ENCODE measurements at places on chromosomes 6 and 20. TPM values are rescaled to one million over a fixed set of nuclear protein-coding genes. Genes with fewer than 3 reads are reported as not detected.

WFDC12 gene
- total RNA-seq, result not detected

TCF21 gene
- total RNA-seq, result not detected

LPA gene
- not detected for total RNA-seq

TPD52L2 gene
- total RNA-seq, result 146 TPM

CLIC5 gene
- not detected for total RNA-seq

GJE1 gene
- total RNA-seq, result not detected

SLC22A2 gene
- total RNA-seq, result not detected

LIME1 gene
- total RNA-seq, result 7.3 TPM

TNFRSF6B gene
- total RNA-seq, result 619 TPM

ACOT13 gene
- total RNA-seq, result 14.5 TPM

PTCRA gene
- total RNA-seq, result not detected

SLC44A4 gene
- not detected for total RNA-seq

DTD1 gene
- 123 TPM for total RNA-seq

HLA-DOA gene
- 0.11 TPM for total RNA-seq

DUSP15 gene
- total RNA-seq, result not detected

STX11 gene
- 0.15 TPM for total RNA-seq

IL20RA gene
- total RNA-seq, result 2.0 TPM

EPHA7 gene
- total RNA-seq, result not detected

DDR1 gene
- 283 TPM for total RNA-seq

BTBD3 gene
- 11.5 TPM for total RNA-seq

NANP gene
- total RNA-seq, result 7.7 TPM

C6orf15 gene
- total RNA-seq, result 0.16 TPM

PLCB4 gene
- total RNA-seq, result 2.1 TPM

TP53TG5 gene
- total RNA-seq, result not detected

DDX39B gene
- 525 TPM for total RNA-seq

MED23 gene
- 17.6 TPM for total RNA-seq

NRSN1 gene
- total RNA-seq, result not detected

DEFB132 gene
- not detected for total RNA-seq

METTL24 gene
- total RNA-seq, result not detected

RSPH4A gene
- 0.16 TPM for total RNA-seq

SAPCD1 gene
- total RNA-seq, result 1.5 TPM

All from hair follicular keratinocyte (primary cell).